ENCODE measurements at places on chromosomes 12 and 14. TPM values are rescaled to one million over a fixed set of nuclear protein-coding genes. Genes with fewer than 3 reads are reported as not detected.

The NXPH4 gene
- total RNA-seq = 0.14 TPM

The MYH6 gene
- total RNA-seq = not detected

The DEGS2 gene
- total RNA-seq = under 0.01 TPM

The PDE6H gene
- total RNA-seq = not detected

The TIMM9 gene
- 31.6 TPM for total RNA-seq

The EPYC gene
- not detected for total RNA-seq

The TPCN1 gene
- 12.0 TPM for total RNA-seq

The CCND2 gene
- total RNA-seq = 80.8 TPM

The MAP1LC3B2 gene
- total RNA-seq = 0.72 TPM

The PTPRR gene
- total RNA-seq = 0.86 TPM

The CLEC4A gene
- total RNA-seq = 0.14 TPM

The ZDHHC22 gene
- total RNA-seq = not detected

The NGB gene
- total RNA-seq = not detected

The CAPZA3 gene
- total RNA-seq = not detected

The CACNA2D4 gene
- 0.43 TPM for total RNA-seq

The ARHGDIB gene
- total RNA-seq = 572 TPM

The PPM1H gene
- total RNA-seq = 2.0 TPM

The DAO gene
- not detected for total RNA-seq

The CCDC38 gene
- total RNA-seq = 0.13 TPM

The LRRK2 gene
- 3.6 TPM for total RNA-seq

All from thoracic aorta endothelial cell (primary cell).